ENCODE measurements at places on chromosomes 3 and 15.
A peak's percentile ranks its signal among the peaks of the same experiment; 100 is the strongest.

DNA sequence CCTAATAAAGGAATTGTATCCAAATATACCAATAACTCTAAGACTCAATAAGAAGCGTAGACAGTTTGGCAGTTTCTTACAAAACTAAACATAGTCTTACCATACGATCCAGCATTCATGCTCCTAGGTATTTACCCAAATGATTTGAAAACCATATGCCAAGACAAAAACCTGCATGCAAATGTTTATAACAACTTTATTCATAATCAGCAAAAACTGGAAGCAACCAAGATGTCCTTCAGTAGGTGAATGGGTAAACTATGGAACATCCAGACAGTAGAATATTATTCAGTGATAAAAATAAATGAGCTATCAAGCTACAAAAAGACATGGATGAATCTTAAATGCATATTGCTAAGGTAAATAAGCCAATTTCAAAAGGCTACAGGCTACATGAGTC is 58.4 kb downstream of the SYN2 start:
- no peak overlapping the region for H3K4me3 ChIP-seq
- H3K27ac ChIP-seq, result no peak overlapping the region
- DNase-seq, result no peak
- peaks cover 18% of the 10 kb centered on the region for H3K4me1 ChIP-seq
- no peaks in the 10 kb centered on the region for H3K27me3 ChIP-seq

DNA sequence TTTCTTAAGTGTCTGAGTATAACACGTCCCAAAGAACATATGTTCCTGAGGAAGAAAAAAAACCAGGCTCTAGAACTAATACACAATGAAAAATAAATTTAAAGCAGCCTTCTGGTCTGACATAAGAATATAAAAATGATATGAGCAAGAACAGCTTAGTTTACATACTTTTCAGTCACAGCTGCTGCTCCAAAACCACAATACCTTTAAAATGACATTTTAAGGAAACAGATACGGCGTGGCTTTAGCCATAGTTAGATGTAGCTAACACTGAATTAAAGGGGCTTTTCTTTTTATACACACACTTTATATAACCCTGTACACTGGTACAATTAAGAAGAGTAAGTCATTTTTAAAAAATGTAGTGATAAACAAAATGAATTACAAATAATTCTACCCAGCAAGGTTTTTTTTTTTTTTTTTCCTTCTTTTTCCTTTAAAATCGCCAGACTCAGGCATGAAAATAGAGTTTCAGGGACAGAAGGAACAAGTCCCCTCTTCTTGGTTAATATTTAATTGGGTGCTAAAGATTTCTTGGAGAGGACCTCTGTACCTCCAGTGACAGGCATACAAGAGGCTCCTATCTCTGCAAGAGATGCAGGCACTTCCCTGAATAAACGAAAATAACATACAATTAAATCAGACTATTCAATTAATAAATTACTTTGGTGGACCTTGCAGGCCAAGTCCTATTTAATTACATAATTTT is 265.6 kb downstream of the FOXP1 start:
- H3K36me3 ChIP-seq, result no peaks in the 10 kb centered on the region
- H3K4me1 ChIP-seq, result no peaks in the 10 kb centered on the region
- DNase-seq, result no peak
- no peak overlapping the region for H3K27ac ChIP-seq

- DNase-seq, result peak; percentile 46
- H3K27me3 ChIP-seq, result no peaks in the 10 kb centered on the region
- H3K4me1 ChIP-seq, result no peaks in the 10 kb centered on the region
- no peak overlapping the region for H3K4me3 ChIP-seq
- no peak overlapping the region for H3K27ac ChIP-seq
Observed at GRCh38 chr3:61371123-61371522, 119.9 kb upstream of the FHIT start.

DNA sequence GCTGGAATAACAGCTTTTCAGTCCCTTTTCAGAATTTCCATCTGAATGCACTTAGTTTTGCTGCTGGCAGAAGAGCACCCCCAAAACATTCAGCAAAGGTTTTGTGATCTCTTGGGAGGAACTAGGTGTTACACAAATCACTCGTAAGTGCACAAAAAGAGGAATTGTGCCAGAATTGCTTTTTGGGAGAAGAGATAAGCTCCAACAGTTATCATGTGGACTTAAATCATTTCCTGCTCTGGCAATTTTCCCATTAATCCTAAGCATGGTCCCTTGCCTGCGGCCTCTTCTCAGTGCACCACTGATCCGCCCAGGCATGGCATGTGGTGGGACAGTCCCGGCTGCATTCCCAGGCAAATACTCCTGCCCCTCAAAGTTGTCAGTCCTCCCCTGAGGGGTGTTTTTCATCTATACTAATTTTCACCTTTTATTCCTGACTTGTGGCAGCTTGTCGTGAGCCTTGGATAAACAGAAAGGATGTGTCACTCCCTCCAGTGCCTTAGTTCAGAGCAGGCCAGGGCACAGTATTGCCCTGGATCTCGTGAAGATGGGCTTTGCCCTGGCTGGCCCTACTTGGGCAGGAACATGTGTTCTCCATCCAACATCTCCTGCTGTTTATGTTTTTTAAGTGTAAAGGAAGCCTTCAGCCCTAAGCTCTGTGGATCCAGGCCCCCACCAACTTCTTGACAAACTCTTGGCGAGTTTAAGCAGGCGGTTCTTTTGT is 44.6 kb upstream of the VILL start:
- no peak overlapping the region for H3K4me3 ChIP-seq
- no peaks in the 10 kb centered on the region for H3K36me3 ChIP-seq
- H3K4me1 ChIP-seq, result peaks cover 8% of the 10 kb centered on the region

GRCh38 chr3:127451321-127451720 is 139.2 kb downstream of the TPRA1 start:
- peaks cover 2% of the 10 kb centered on the region for H3K27me3 ChIP-seq
- H3K36me3 ChIP-seq, result no peaks in the 10 kb centered on the region
- H3K27ac ChIP-seq, result no peak overlapping the region
- no peak for DNase-seq
- no peak overlapping the region for H3K4me3 ChIP-seq
- H3K4me1 ChIP-seq, result no peaks in the 10 kb centered on the region

- no peaks in the 10 kb centered on the region for H3K36me3 ChIP-seq
- DNase-seq, result no peak
- no peaks in the 10 kb centered on the region for H3K4me1 ChIP-seq
- no peak overlapping the region for H3K27ac ChIP-seq
- no peaks in the 10 kb centered on the region for H3K27me3 ChIP-seq
- H3K4me3 ChIP-seq, result no peak overlapping the region
Observed at GRCh38 chr15:83613714-83614113, 40.2 kb upstream of the ADAMTSL3 start.

- no peak overlapping the region for H3K27ac ChIP-seq
- peaks cover 5% of the 10 kb centered on the region for H3K4me1 ChIP-seq
- no peak for DNase-seq
- H3K4me3 ChIP-seq, result no peak overlapping the region
Observed at GRCh38 chr3:16378920-16379319, 113.9 kb downstream of the OXNAD1 start.

DNA sequence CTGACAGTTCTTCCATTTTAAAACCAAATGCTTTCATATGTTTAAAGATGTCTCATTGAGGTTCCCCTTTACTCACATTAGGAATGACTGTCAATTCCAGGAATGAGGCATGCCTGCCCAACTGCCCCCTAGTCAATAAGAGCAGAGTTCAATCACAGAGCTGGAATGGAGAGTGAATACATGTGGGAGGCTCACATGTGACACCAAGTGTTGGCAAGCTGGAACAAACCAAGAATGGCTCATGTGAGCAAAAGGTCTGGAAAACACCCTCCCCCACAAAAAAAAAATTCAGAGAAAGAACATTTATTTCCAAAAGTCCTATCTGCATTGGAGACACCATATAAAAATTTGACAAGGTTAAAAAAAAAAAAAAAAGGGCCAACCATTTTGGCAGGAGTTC is 3.7 kb downstream of the PBRM1 start:
- no peak overlapping the region for H3K27ac ChIP-seq
- no peaks in the 10 kb centered on the region for H3K4me1 ChIP-seq
- DNase-seq, result peak; percentile 72
- peaks cover 8% of the 10 kb centered on the region for H3K36me3 ChIP-seq

- no peak overlapping the region for H3K4me3 ChIP-seq
- H3K36me3 ChIP-seq, result no peaks in the 10 kb centered on the region
- DNase-seq, result peak; percentile 63
- H3K27me3 ChIP-seq, result no peaks in the 10 kb centered on the region
Observed at GRCh38 chr15:73081321-73081958, 29.2 kb downstream of the NEO1 start.

- no peaks in the 10 kb centered on the region for H3K36me3 ChIP-seq
- H3K4me1 ChIP-seq, result no peaks in the 10 kb centered on the region
- peak; percentile 76 for DNase-seq
- no peak overlapping the region for H3K27ac ChIP-seq
Observed at GRCh38 chr3:38960953-38961622, 90.7 kb downstream of the SCN11A start.

GRCh38 chr3:59313365-59313764 is 263.5 kb upstream of the CFAP20DC start:
- H3K4me1 ChIP-seq, result no peaks in the 10 kb centered on the region
- H3K36me3 ChIP-seq, result no peaks in the 10 kb centered on the region
- no peak overlapping the region for H3K27ac ChIP-seq
